Esophagus squamous epithelium (tissue), 5 donors: ENCODE measurements at places on chromosomes 1 and 21.

DNA sequence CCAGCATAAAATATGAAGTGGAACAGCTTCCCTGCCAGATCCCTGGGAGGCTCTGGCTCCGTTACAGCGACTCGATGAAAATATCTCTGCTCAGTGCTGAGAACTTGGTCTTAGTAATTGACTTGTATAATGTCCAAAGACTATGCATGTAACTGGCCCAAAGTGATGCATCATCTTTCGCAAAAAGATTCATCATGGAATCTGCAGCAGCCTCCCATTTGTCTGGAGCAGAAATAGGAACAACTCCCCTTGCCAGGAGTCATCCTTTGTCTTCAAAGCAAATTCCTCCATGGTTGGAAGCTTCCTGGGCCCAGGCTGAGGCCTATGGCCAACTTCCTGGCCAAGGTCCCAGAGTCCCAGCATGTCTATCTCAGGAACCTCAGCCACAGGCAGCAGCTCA is 16.9 kb upstream of the SLC6A17 start:
- no peak for DNase-seq

GRCh38 chr1:154770897-154771594 is 99.0 kb downstream of the KCNN3 start:
- no peak for DNase-seq

DNA sequence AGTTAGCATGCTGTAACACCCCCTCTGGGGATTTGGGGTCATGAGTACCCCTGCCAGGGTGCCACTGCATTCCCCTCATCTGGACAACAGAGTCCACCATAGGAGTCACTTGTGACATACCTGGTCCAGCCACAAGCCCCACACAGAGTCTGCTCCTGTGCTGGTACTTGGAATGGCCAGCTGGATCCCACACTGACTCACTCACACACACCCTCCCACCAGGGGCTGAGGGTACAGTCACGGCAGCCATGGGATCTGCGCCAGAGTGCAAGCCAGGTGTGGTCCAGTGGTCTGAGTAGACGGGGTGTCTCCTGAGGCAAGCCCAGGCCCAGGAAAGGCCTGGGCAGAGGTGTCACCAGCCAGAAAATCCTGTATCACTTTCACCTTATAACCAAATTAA is 67.7 kb downstream of the MRPL39 start:
- no peak for DNase-seq

- DNase-seq, result no peak
Measured at GRCh38 chr1:246659594-246660140, 64.5 kb upstream of the SCCPDH start.

GRCh38 chr1:198543670-198544260 is 3.3 kb upstream of the ATP6V1G3 start:
- no peak for DNase-seq

GRCh38 chr1:156204686-156205085 is 8.1 kb upstream of the PMF1 start:
- no peak for DNase-seq

GRCh38 chr1:203031467-203031866 is 5.2 kb downstream of the PPFIA4 start:
- DNase-seq, result no peak

DNA sequence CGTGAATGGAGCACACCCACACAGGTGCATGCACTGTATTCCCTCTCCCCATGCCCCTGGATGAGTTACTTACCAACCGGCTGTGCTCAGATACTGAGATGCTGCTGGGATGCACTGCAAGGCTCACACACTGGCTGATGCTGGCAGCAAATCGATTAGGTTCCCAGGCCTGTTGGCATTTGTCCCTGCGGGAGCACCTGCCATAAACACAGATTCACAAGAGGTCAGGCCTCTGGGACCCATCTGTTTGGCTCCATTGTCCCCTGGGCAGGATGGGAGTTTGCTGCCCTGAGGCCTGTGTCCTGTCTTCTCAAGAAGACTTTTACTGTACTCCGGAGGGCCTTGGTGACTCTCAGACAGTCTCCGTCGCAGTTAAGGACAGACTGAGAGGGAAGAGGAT is 145.4 kb downstream of the PLXNA2 start:
- no peak for DNase-seq

- DNase-seq, result no peak
Measured at GRCh38 chr1:183331091-183331742, 87.0 kb downstream of the NMNAT2 start.

GRCh38 chr1:178145605-178146004 is 51.7 kb downstream of the RASAL2 start:
- DNase-seq, result no peak

DNA sequence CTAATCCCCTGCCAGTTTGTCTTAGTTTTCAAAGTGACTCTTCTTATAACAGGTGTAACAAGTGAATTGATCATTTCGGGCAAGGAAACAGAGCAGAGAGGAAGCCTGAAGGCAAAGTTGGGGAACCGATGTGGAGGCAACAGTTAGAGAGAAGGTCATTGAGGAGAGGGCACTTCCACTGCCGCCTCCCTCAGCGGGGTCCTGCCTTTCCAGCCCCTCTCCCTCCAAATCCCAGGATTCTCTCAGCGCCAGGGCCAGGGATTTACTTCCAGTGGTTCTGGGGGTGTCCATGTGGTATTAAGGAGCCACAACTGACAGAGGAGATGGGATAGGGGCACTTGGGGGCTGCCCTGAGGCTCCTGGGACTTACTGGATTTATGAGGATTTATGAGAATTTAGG is 39.7 kb upstream of the PDE9A start:
- DNase-seq, result no peak

GRCh38 chr1:21703318-21703963 is 34.3 kb upstream of the RAP1GAP start:
- DNase-seq, result no peak

- no peak for DNase-seq
Measured at GRCh38 chr1:29986986-29987385, 736.4 kb downstream of the MATN1 start.

GRCh38 chr1:93729502-93729901 is 47.9 kb upstream of the BCAR3 start:
- DNase-seq, result no peak

DNA sequence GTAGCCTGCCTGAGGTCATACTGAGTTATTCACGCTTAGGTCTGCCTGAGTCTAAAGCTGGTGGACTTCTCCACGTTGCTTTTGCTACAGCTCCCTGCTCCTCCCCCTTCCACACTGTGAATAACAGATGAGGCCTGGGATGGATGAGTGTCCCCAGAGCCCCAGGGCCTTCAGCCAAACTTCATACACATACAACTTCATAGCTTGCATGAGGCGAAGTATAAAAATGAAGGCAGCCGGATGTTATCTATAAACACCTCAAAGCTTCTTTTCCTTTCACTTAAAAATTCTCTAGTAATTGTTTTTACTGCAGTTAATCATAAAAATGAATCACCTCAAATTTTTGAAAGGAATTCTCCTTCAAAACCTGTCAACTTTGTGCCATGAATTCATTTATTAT is 70.2 kb downstream of the DAB1 start:
- no peak for DNase-seq
